CD8-positive, alpha-beta T cell (primary cell): ENCODE measurements at places on chromosomes 2 and 18. TPM values are rescaled to one million over a fixed set of nuclear protein-coding genes. Genes with fewer than 3 reads are reported as not detected.
A peak's percentile ranks its signal among the peaks of the same experiment; 100 is the strongest.

PAPOLG gene
- total RNA-seq: 22.3 TPM

FIGLA gene
- total RNA-seq: not detected

LCT gene
- not detected for total RNA-seq

LYPD1 gene
- not detected for total RNA-seq

IKZF2 gene
- total RNA-seq: 11.2 TPM

RNF149 gene
- 128 TPM for total RNA-seq

MRPL44 gene
- total RNA-seq: 41.4 TPM

ERBB4 gene
- total RNA-seq: not detected

ESPNL gene
- total RNA-seq: not detected

CIB4 gene
- total RNA-seq: not detected

DNA sequence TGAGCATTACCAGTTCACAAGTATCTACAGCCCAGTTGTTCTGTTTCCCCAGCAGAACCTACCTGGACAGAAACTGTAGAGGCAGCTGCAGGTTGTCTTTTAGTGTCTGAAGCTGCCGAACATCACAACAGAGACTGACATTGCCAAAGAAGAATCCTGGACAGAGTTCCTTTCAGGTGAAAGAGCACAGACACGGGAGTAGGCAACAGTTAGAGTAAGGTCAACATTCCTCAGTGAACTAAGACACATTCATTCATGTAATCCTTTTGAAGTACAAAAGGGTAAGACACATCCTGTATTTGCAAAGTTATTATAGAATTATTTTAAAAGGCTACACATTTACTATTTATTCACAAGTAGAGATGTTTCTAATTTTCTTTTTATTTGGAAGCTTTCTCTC is 14.3 kb downstream of the NPC1 start:
- no peak for DNase-seq

GRCh38 chr2:144780983-144781382 is 261.1 kb upstream of the ZEB2 start:
- no peak for DNase-seq

GRCh38 chr2:163462993-163463392 is 272.8 kb downstream of the FIGN start:
- DNase-seq: no peak

DNA sequence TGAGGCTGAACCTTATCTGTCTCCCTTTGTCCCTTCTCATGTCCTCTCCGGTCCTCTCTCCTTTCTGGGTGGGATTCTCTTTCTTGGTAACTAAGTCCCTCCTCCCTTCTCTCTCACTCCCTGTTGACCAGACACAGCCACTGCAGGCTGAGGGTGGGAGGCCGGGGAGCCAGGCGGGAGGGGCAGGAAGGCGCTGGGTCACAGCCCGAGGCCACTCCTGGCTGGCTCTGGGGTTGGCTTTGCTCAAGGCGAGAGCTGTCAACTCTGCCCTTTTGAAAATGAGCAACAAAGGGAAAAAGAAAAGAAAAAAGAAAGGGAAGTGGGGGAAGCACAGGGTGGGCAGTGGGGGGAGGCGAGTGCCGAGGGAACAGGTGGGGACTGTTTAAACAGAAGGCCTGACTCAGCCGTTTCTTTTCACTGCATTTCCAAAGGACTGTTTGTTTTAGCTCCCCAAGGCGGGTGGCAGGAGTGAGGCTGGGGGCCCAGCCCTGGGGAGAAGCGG is 70.5 kb upstream of the IGFBP5 start:
- no peak for DNase-seq

DNA sequence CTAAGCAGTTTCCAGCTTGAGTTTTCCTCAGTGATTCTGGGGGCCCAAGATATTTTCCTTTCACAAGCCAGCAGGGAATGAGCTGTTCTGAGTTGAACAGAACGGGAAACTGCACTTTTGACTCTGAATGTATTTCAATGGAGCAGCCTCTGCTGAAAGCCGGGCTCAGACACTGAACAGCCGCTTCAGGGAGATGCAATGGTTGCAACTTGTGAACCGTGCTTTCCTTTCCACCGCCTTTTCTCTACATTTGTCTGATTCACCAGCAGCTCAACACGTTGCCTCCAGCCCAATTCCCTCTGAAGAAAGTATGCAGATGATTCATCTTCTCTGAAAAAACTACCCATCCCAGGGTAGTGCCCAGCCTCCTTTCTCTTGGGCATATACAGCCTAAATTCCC is 119.3 kb upstream of the PKDCC start:
- DNase-seq: no peak

GRCh38 chr2:190186238-190186637 is 123.7 kb upstream of the MSTN start:
- DNase-seq: no peak

DNA sequence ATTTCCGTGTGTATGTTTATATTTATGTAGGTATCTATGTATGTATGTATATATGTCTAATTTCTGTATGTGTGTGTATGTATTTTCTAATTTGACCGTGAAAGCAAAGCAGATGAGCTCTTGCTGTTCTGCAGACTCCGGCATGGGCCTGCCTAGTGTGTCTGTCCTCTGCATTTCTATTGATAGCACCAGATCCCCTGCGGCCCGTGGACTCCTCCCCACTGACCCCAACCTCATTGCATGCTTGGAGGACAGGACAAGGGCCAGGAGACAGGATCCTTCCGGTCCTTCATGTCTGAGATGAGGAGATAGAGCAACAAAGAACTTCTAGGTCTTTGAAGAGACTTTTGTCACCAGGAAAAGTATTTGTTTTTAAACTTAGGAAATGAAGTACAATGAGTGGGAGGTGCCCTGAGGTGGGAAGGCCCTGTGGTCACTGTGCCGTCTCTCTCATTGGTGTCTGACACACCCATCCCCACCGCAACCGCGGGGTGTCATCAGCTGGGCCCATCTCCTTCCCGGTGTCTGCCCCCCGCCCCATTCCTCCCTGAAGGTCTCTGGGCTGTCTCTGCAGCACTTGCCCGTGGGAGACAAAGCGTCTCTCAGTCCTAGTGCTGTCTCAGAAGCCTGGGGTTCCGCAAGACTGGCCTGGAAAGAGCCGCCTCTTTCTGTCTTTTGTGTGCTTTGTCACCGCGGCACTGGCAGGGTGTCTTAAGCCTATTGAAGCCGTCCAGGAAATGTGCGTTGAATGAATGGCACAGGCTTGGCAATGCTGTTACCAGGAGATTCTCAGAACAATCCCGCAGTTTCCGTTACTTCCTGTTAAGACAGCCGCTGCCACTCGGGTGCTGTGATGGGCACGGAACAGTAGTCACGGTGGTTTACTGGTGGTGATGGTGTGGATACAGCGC is 216.4 kb downstream of the AGAP1 start:
- no peak for DNase-seq

DNA sequence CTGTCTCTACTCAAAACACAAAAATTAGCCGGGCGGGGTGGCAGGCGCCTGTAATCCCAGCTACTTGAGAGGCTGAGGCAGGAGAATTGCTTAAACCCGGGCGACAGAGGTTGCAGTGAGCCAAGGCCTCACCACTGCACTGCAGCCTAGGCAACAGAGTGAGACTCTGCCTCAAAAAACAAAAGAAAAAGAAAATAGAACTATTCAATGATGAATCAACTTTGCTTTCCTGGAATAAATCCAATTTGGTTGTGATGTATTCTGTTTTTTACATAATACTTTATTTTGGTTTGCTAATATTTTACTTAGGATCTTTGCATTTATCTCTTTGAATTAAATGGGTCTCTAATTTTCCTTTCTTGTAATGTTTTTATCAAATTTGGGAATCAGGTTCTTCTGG is 86.3 kb upstream of the MBOAT2 start:
- DNase-seq: no peak

DNA sequence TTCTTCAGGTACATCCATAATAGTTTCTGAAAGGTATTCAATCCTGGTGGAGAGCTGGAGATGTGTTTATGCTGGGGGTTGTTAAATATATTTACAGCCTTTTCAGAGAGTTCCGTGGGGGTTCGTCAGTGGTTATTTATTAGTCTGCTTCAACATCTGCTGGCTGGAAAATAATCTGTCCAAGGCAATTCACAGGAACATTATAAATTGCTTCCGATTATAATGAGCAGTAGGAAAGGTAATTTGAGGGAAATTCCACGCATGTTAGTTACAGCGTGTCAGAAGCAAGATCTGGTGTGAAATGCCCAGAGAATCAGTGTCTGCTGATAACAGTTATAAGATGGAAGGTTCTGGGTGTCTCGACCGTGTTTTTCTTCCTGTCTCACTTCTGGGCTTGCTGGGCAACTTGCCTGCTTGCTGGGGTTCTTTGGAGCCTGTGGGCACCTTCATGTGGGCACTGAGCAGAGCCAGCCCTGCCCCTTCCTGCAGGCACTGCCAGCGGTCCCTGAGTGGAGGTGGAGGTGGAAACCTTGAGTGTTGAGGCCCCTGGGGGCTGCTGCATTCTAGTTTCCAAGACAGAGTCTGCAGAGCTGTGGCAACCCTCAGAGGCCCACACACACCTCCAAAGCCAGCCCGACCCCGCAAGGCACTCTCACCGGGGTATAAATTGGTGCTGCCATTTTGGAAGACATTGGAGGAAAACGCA is 185.7 kb downstream of the FAM210A start:
- no peak for DNase-seq

GRCh38 chr2:213500881-213501280 is 216.6 kb downstream of the SPAG16 start:
- DNase-seq: no peak

GRCh38 chr2:9703085-9703678 is 72.4 kb upstream of the YWHAQ start:
- peak; percentile 84 for DNase-seq

GRCh38 chr2:195649629-195650190 is 7.3 kb upstream of the SLC39A10 start:
- DNase-seq: no peak

- no peak for DNase-seq
Measured at GRCh38 chr2:37816686-37817085, 108.4 kb upstream of the RMDN2 start.

DNA sequence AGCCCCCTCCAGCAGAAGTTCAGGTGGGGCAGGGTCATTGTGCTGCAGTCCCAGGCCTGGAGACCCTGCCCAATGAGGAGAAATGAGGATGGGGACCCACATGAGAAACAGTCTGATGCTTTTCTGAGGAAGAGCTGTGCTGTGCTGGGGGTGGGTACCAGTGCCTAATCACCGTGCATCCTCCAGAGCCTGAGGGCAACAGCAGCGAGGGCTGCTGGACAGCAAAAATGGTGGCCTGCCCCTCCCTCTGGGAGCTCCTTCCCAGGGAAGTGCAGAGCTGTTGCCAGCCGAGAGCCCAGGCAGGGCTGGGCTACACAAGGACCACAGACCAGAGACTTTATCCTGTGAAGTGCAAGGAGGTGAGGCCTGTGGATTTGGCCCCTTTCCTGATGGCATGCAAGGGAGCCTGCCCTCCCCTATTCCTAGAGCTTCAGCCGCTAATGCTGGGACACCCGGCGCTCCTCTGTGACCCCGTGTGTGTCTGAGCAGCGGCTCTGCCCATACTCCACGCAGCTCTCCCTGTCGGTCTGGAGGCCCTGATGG is 134.8 kb downstream of the DSEL start:
- no peak for DNase-seq

DNA sequence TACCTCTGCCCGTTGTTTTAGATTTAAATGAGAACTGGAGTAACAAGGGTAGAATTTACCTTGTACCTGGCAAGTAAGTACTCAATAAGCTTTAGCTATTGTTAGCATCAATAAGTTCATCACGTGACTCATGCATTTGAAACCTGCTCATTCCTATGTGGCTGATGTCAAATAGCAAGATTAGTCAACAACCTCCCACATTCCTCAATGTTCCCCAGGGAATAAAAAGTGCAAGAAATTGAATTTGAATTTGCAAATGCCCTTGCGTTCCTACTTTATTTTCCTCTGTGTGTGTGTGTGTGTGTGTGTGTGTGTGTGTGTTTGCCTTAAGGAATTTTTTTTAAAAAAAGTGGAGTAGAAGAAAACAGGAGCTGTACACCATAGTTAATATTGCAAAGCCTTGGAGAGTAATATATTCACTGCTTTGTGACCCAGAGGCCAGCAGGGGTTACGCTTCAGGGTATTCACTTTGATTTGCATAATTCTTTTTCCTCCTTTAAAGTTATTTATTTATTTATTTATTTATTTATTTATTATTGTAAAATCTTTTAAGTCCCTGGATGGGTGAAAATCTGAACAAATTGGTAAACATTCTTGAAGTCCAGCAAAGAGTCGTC is 43.9 kb upstream of the DNAH7 start:
- DNase-seq: no peak

DNA sequence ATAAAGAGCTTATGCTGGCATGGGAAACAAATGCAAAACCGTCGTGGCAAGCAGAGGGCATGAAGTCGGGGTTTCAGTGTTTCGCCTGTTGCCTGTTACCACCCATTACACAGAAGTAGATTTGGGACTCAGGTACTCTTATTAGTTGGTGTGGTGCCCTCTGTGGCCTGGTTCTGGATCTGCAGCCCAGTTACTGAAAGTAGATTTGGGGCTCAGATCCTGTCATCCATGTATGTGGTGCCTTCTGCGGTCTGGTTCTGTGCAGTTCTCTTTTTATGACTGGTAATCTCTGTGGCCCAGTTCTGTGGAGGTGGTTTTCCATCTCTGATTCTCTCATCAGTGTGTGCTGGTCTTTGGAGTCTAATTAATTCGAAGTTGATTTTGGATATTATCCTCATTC is 45.2 kb downstream of the ADNP2 start:
- no peak for DNase-seq

DNA sequence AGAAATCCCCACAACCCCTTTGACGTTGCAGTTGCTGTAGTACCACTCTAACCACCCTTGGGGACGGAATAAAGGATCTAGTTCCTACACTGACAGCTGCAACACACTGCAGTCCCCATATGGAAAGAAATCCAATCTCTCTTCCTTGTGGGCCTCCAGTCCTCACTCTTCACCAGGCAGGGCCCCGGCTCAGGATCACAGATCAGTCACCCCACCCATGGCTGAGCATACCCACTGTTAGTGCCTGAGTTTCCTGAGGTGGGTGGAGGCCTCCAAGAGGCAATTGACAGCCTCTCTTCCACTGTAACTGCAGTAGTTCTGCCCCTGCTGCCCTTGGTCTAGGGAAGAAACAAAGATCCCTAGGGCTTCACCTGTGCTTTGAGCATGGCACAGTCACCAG is 670.0 kb upstream of the CDH2 start:
- no peak for DNase-seq

GRCh38 chr2:160635488-160635887 is 141.9 kb upstream of the RBMS1 start:
- no peak for DNase-seq

GRCh38 chr2:127626917-127627739 is 18.8 kb upstream of the GPR17 start:
- no peak for DNase-seq

- no peak for DNase-seq
Measured at GRCh38 chr2:238518172-238518820, 91.6 kb downstream of the ASB1 start.

GRCh38 chr2:102084651-102085050 is 57.9 kb upstream of the IL1R1 start:
- no peak for DNase-seq
